ENCODE measurements at places on chromosomes 5 and 9. TPM values are rescaled to one million over a fixed set of nuclear protein-coding genes. Genes with fewer than 3 reads are reported as not detected.

The DOLPP1 gene
- polyA plus RNA-seq, result 23.9 TPM

The TRMO gene
- polyA plus RNA-seq, result 21.1 TPM

The FGF1 gene
- 17.5 TPM for polyA plus RNA-seq

The GDA gene
- polyA plus RNA-seq, result 0.75 TPM

The GLRA1 gene
- not detected for polyA plus RNA-seq

The PCDHB3 gene
- 3.5 TPM for polyA plus RNA-seq

The IL4 gene
- 0.38 TPM for polyA plus RNA-seq

The ZNF346 gene
- polyA plus RNA-seq, result 26.6 TPM

The FRMD3 gene
- 16.8 TPM for polyA plus RNA-seq

The GBGT1 gene
- 1.8 TPM for polyA plus RNA-seq

The GFI1B gene
- 1.0 TPM for polyA plus RNA-seq

The TAF11L10 gene
- not detected for polyA plus RNA-seq

The IL13 gene
- polyA plus RNA-seq, result not detected

The SEMA4D gene
- polyA plus RNA-seq, result 68.0 TPM

The SLC6A3 gene
- 0.31 TPM for polyA plus RNA-seq

The LRRC70 gene
- 4.9 TPM for polyA plus RNA-seq

The FOXD4L5 gene
- 0.24 TPM for polyA plus RNA-seq

The TXNDC8 gene
- not detected for polyA plus RNA-seq

The TIGD6 gene
- polyA plus RNA-seq, result 6.5 TPM

The PCDHGA4 gene
- 2.0 TPM for polyA plus RNA-seq

The CDO1 gene
- 23.7 TPM for polyA plus RNA-seq

The ABO gene
- 17.7 TPM for polyA plus RNA-seq

The HARS2 gene
- 46.8 TPM for polyA plus RNA-seq

The PITX1 gene
- not detected for polyA plus RNA-seq

The MEIKIN gene
- not detected for polyA plus RNA-seq

The SPACA9 gene
- polyA plus RNA-seq, result 9.6 TPM

The SCGB3A2 gene
- polyA plus RNA-seq, result 0.22 TPM

The NR5A1 gene
- 0.11 TPM for polyA plus RNA-seq

The POU5F2 gene
- polyA plus RNA-seq, result 0.08 TPM

The BTNL3 gene
- polyA plus RNA-seq, result not detected

The TNC gene
- polyA plus RNA-seq, result 375 TPM

The ARHGEF28 gene
- 70.9 TPM for polyA plus RNA-seq

The DDX4 gene
- polyA plus RNA-seq, result not detected

The OMD gene
- 1.8 TPM for polyA plus RNA-seq

The FBXO4 gene
- polyA plus RNA-seq, result 12.4 TPM

The ECSCR gene
- 25.8 TPM for polyA plus RNA-seq

The ZDHHC11 gene
- polyA plus RNA-seq, result 4.8 TPM

The SLC6A19 gene
- 56.1 TPM for polyA plus RNA-seq

The GRM6 gene
- polyA plus RNA-seq, result 0.69 TPM

The BTNL8 gene
- polyA plus RNA-seq, result 0.79 TPM

The SPINK6 gene
- polyA plus RNA-seq, result not detected

The TBC1D2 gene
- polyA plus RNA-seq, result 2.9 TPM

The SYNPO gene
- polyA plus RNA-seq, result 100 TPM

The LHFPL2 gene
- polyA plus RNA-seq, result 50.3 TPM

The NR3C1 gene
- 32.5 TPM for polyA plus RNA-seq

The EEIG1 gene
- 34.1 TPM for polyA plus RNA-seq

The CXCL14 gene
- polyA plus RNA-seq, result 22.4 TPM

The WASHC1 gene
- polyA plus RNA-seq, result 24.0 TPM

The GALNT12 gene
- polyA plus RNA-seq, result 7.3 TPM

The SPINK5 gene
- 0.50 TPM for polyA plus RNA-seq

The PCDHB11 gene
- polyA plus RNA-seq, result 4.0 TPM

The PDE6A gene
- polyA plus RNA-seq, result 0.12 TPM

The SPDL1 gene
- 38.8 TPM for polyA plus RNA-seq

The RNF183 gene
- polyA plus RNA-seq, result 4.6 TPM

The NDOR1 gene
- 14.2 TPM for polyA plus RNA-seq

The TRPM3 gene
- 13.2 TPM for polyA plus RNA-seq

The TEK gene
- polyA plus RNA-seq, result 35.6 TPM

The MPDZ gene
- 52.2 TPM for polyA plus RNA-seq

All from renal cortex interstitium (tissue), 15 donors.